ENCODE measurements at places on chromosomes 1 and 21.

DNA sequence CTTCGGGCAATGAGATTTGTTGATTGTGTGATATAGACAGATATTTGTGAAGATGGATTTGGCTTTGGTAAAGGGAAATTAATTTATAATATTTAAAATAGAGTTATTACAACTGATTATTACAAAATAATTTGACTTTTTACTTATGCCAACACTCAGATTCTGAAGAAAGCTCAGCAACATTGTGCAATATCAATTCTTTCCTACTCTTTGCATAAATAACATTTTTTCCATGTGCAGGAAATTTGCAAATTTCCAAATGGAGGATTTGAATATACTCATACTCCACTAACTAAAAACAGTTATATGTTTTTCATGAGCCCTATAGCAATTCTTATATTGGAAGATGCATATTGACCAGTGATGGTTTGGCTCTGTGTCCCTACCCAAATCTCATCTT, 676.4 kb upstream of the ADAMTS5 start:
- DNase-seq, result no peak

DNA sequence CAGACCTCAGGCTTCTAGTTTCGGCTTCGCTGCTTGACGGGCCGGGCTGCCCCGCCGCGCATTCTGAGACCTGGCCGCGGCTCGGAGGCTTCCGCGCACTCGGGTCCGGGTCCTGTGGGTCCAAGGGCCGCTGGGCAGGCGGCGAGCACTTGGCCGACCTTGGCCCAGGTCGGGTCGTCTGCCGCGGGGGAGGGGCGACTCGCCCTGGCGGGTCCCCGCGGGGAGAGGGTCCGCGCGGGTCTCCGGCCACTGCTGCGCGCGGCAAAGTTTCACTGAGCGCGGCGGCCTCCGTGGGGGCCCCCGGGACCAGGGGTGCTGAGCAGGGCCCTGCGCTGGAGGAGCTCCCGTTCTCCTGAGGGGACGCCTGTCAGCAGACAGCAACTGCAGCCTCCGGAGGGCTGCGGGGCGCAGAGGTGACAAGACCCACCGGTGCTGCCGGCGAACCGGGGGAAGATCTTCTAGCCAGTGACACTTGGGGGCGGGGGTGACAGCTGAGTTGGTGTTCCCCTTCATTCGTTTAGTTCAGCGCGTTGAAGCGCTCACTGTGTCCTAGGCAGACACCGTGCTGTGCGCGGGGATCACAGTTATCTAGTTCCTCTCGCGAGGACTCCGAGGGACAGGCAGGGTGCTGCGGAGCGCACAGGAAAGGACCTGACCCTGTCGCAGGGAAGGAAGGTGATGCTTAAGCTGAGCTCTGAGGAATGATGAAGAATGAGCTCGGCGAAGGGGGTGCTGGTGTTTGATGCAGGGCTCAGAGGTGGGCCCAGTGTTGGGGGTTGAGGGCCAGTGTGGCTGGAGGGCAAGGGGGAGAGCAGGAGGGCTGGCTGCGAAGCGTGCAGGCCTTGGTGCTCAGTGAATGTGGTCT, 725 bp downstream of the MTFR1L start:
- DNase-seq, result no peak

DNA sequence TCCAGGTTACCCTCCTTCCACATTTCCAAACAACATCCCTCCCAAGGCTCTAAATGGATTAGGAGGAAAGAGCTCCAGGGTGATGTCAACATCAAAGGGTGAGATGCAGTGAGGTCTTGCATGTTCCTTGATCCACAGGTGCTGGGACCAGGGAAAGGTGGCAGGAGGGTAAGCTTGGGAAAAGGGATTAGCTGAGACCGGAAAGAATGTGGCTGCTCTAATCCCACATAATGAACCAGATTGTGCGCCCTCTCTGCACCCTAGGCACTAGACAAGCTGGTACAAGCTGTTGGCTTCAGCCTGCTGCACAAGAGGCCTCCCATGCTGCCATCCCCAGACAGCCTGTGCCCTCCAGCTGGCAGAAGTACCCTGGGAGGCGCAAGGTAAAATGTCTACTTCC, 34.9 kb downstream of the PLXNA2 start:
- DNase-seq, result no peak

DNA sequence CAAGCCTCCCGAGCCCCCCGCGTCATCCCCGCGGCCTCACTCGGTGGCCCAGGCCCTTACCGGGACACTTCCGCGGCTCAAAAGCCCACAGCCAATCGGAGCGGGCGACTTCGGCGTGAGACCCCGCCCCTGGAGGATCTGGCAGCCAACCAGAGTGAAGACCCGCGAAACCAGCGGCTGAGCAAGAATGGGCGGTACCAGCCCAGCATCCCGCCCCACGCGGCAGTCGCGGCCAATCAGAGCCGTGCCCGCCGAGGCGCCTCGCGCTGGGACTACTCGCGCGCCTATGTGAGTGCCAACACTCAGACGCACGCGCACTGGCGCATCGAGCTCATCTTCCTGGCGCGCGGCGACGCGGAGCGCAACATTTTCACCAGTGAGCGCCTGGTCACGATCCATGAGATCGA, 22.5 kb downstream of the DISP3 start:
- DNase-seq, result no peak

GRCh38 chr1:240589585-240590110, 22.3 kb downstream of the GREM2 start:
- no peak for DNase-seq

DNA sequence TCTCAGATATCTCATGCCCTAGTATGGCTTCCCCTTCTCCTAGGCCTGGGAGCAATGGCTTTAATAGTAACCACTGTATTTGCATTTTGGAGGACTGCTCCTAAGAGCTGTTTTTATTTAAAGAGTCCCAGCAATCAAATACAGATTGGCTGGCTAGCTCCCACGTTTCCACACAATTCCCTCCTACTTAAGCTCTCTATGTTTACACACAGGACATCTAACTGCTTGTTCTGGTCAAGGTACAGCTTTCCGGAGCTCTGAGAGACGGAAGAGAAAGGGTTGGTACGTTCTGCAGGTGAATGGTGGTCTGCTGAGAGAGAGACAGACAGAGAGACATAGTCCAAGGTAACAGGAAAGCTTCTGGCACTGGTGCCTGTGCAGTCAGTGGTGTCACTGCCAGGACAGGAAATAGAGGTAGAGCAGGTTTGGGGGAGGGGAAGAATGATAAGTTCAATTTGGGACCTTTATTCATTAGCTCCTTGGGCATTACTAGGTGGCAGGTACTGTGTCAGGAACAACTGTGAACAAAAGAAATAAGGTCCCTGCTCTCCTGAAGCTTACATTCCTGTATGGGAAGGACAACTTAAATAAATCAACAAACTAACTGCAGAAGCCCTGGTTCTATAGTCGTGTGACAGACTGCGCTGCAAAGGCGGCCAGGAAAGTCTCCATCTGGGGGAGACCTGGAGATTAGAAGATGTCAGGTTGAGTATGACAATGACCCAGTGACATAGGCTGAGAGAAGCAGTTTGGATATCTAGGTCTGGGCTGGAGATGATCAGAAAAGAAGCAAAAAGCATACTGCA, 1.2 kb upstream of the SLC25A33 start:
- DNase-seq, result no peak

DNA sequence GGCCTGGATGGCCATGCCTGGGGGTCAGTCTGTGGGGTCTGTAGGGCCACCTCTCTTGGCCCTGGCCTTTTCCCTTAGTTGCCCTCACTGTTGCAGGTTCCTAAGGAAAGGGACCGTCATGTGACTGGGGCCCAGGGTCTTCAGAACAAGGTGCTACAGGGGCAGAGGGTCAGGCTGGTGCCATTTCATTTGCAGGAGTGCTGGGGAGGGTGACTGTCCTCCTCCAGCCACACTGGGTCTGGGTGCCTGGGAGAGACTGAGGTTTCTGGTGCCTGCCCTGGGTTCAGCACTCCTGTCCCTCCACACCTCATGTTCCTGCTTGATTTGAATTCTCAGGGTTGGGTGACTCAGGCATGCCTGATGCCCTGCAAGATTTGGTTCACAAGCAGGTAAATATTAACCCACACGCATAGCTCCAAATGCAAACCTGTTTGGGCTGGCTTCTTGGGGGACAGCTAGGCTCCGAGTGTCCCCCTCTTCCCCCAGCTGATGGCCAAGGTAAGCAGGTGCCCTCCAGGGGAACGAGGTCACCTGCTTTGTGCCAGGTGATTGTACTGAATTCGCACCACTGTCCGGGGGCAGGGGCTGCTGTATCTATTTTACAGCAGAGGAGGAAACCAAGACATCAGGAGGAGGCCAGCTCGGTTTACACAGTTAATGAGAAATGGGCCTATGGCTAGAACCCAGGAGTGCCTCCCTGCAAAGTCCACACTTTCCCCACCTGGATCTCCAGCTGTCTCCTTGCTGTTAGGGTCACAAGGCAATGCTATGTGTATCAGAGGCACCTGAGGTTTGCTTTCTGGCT, 20.3 kb downstream of the ARHGEF10L start:
- DNase-seq, result no peak

GRCh38 chr1:41341772-41342562, 19.3 kb upstream of the FOXO6 start:
- DNase-seq, result no peak

DNA sequence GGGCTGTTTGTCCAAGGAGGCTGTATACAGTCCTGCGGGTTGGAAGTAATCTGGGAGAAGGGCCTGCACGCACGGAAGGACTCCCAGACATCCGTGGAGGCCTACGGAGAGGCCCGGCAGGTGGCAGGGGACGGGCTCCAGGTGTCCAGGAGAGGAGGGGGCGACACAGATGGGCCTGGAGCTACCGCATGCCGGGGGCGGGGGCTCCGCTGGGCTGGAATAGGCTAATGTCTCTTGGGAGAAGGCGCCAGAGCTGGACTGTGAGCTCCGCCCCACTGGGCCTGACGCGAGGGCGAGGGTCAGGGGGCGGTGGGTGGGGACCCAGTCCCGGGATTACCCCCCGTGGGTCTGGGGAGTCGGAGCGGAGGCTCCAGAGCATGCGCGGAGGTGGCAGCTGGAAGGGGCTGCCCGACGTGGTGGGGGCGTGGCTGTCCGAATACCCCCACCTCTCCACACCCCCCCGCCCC, 659 bp downstream of the AGO1 start:
- no peak for DNase-seq

DNA sequence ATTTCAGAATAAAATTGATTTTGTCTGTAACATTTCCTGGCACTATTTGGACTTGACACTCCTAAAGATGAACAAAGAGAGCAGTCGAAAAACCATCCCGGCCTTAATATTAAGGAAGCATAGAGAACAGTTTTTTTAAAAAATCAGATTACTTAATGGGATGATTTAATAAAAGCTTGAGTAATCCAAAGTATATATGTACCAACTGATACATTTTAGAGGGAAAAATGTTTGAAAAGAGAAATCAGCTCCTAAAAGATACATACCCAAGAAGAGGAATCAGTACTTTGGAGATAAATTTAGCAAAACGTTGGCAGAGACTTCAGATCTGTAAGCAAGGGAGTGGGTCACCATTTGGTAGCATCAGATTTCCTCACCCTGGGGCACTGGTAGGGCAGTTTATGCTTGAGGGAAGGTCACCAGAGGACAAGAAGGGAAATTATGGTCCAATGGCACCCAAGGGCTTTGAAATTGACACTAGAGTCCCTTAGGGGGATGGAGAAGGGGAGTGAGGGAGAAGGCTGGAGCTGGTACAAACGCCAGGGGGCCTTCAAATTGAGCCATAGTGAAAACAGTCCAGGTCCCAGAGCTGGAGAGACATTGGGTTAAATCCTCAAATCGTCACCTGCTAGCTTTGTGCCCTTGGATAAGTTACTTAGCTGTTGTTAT, 5.9 kb downstream of the SLAMF7 start:
- DNase-seq, result no peak

DNA sequence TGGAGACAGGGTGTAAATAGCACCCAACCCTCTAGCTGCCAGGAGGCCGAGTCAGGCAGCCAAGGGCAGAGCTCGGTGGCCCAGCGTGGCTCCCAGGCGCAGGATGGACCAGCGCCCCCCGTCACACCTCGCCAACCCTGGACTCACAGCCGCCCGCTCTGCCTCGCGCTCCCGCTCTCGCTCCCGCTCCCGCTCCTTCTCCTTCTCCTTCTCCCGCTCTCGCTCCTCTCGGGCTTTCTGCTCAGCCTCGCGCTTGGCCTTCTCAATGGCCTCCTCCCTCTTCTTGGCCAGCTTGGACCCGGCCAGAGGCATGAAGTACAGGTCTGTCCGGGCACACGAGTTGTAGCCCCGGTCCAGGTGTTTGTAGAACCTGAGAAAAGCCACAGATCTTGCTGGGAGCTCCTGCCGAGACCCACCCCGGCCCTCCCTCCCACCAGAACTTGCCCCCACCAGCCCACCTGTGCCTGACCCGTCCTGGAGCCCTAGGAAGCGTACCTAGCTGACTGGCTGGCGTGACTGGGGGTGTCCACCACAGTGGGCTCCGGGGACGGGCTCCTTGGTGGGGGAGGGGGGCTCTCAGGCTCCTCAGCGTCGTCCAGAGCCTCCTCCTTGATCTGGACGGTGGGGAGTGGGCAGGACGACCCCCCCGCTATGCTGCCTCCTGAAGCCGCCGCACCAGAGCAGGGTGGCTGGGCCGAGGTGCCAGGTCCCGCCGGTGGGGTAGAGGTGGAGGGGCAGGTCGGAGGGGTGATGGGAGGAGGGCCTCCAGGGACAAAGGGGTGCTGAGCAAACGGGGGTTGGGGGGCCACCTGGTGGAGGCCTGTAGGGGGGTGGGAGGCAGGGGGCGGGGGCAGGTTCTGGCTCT, 41.9 kb downstream of the SLC45A1 start:
- DNase-seq, result no peak

- DNase-seq, result no peak
Measured at GRCh38 chr1:91585982-91586381, 85.3 kb downstream of the CDC7 start.

- no peak for DNase-seq
Measured at GRCh38 chr1:162663086-162663485, 30.8 kb downstream of the DDR2 start.

GRCh38 chr1:226719596-226720387, 19.3 kb downstream of the ITPKB start:
- DNase-seq, result no peak

- no peak for DNase-seq
Measured at GRCh38 chr1:18234790-18235242, 127.2 kb downstream of the IGSF21 start.

GRCh38 chr1:118485757-118486156, 300.7 kb upstream of the SPAG17 start:
- DNase-seq, result no peak

DNA sequence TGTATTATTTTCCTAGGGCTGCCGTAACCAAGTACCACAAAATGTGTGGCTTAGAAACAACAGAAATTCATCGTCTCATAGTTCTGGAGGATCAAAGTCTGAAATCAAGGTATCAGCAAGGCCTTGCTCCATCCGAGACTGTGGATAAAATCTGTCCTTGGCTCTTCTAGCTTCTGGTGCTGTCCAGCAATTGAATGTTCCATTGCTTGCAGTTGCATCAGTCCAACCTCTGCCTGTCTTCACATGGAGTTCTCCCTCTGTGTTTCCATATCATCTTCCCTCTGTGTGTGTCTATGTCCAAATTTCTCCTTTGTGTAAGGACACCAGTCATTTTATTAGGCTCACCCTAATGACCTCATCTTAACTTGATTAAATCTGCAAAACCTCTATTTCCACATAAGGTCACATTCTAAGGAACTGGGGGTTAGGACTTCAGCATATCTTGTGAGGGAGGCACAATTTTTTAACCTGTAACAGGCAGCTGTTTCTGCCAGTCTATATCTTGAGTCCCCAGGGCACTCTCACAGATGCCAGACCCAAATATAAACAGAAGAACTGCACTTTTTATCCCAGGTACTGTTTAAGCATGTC, 84.2 kb downstream of the ERG start:
- no peak for DNase-seq

GRCh38 chr21:22438428-22439086, 1440.3 kb downstream of the NCAM2 start:
- no peak for DNase-seq

- DNase-seq, result no peak
Measured at GRCh38 chr1:116733476-116734365, 20.5 kb upstream of the CD2 start.
